ENCODE measurements at places on chromosomes 16 and 17.

GRCh38 chr17:64617125-64617780, 44.9 kb downstream of the SMURF2 start:
- DNase-seq = no peak

- peak; percentile 80 for DNase-seq
Measured at GRCh38 chr17:73156166-73156840, 8.5 kb upstream of the SSTR2 start.

- peak; percentile 31 for DNase-seq
Measured at GRCh38 chr17:40069751-40070708, 7.3 kb downstream of the THRA start.

GRCh38 chr17:50651661-50652060, 17.0 kb downstream of the ABCC3 start:
- no peak for DNase-seq

GRCh38 chr17:27318228-27318627, 24.3 kb downstream of the WSB1 start:
- no peak for DNase-seq

GRCh38 chr17:83056583-83057396, 22.6 kb upstream of the METRNL start:
- DNase-seq = peak; percentile 27

GRCh38 chr17:2719861-2720260, 8.3 kb upstream of the CLUH start:
- no peak for DNase-seq

DNA sequence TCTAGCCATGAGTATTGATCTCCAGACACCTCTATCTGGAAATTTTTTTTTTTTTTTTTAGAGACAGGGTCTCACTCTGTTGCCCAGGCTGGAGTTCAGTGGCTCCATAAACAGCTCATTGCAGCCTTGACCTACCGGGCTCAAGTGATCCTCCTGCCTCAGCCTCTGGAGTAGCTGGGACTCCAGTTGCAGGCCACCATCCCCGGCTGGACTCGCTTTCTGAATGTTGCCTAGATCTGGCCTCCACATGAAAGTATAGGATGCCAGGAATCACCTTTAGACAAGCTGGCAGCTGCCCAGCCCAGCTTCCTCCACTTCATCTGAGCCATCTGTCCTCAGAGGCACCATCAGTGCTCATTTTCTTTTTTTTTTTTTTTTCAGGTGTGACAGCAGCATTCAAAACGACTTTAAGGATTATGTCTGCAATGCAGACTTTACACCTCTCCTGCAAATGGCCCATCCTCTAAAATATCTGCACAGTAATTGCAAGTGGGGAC, 6.4 kb upstream of the PRR14 start:
- no peak for DNase-seq

GRCh38 chr16:47461598-47462266, 601 bp downstream of the PHKB start:
- DNase-seq = peak; percentile 16

DNA sequence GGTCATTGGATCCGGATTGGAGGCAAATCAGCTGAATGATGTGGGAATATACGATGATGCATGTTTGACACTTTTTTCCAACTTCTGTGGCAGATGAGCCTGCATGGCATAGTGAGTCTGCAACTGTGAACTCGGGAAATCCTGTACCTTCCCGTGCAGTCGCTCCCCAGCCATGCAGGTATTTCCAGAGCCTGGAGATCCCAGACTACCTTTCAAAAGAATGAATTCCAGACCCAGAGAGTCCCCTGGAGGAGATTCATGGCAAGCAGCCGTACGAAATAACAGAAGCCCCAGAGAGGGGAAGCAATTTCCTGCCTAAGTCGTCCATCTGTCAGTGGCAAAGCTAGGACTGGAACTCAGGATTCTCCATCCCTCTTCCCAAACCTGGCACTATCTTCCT, 75.7 kb upstream of the FAM20A start:
- DNase-seq = no peak

DNA sequence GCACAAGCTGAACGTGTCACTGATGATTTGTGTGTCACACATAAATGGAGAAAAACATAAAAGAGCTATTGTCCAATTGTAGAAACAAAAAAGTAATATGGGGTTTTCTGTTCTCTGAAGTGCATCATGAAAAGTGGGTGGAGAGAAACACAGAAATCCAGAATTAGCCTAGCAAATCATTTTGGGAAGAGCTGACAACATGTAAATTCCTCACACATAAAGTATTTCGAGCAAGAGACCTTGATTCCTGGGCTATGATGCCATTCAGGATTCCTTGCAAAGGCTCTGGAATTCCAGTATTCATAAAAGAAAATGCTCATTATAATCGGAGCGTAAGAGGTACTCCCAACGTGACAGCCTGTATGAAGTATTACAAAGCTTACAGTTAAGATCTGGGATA, 1.1 kb downstream of the DCUN1D3 start:
- DNase-seq = no peak

- DNase-seq = no peak
Measured at GRCh38 chr16:11147754-11148444, 108.1 kb downstream of the SOCS1 start.

GRCh38 chr16:27430923-27431484, 29.0 kb downstream of the IL21R start:
- no peak for DNase-seq

DNA sequence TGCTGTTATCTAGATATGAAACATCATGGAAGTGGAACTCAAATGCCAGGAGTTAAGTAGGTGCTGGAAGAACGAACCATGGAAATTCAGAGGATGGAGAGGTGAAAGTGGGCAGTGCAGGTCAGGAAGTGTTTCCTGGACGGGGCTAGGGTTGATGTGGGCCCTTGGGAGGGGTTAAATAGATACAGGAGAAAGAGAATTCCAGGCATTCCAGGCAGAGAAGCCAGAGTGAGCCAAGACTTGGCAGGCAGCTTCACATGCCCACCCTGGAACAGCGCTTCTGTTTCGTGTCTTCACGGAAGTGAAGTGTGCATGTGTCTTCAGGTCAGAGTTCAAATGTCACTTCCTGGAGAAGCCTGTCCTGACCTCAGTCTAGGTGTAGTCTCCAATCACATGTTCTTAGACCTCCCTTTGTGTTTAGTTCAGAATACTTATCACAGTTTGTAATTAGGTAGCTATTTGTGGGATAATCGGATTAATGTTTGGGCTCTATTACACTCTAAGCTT, 41.3 kb downstream of the GP2 start:
- DNase-seq = no peak

- DNase-seq = no peak
Measured at GRCh38 chr16:67466581-67466980, 14.4 kb downstream of the ATP6V0D1 start.

GRCh38 chr16:80546249-80546648, 5.5 kb downstream of the DYNLRB2 start:
- no peak for DNase-seq

DNA sequence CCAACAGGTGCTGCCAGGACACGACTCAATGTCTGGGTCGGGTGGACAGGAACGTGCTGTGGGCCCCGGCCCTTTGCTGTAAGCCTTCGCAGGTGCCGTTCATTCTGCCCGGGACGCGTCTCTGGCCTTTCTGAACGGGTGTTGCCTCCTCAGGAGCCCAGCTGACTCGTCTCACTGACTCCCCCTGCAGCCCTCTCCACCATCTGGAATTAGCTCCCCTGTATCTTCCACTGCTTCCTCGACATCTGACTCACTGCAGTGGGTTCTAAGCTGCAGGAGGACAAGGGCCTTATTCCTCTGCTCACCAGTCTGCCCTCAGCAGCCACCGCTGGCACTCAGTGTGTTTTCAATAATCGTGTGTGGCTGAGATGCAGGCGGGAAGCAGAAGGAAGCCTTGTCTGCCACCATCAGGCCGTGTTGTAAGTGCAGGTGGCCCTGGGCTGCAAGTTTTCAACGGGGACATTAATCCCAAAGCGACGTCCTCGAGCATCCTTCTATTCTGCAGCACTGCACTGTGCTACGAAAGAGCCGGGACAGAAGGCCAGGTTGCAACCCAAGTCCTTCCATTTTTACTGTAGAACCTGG, 256.2 kb downstream of the FOXL1 start:
- no peak for DNase-seq

GRCh38 chr16:6125483-6126259, 1028.1 kb upstream of the EEF2KMT start:
- DNase-seq = no peak

DNA sequence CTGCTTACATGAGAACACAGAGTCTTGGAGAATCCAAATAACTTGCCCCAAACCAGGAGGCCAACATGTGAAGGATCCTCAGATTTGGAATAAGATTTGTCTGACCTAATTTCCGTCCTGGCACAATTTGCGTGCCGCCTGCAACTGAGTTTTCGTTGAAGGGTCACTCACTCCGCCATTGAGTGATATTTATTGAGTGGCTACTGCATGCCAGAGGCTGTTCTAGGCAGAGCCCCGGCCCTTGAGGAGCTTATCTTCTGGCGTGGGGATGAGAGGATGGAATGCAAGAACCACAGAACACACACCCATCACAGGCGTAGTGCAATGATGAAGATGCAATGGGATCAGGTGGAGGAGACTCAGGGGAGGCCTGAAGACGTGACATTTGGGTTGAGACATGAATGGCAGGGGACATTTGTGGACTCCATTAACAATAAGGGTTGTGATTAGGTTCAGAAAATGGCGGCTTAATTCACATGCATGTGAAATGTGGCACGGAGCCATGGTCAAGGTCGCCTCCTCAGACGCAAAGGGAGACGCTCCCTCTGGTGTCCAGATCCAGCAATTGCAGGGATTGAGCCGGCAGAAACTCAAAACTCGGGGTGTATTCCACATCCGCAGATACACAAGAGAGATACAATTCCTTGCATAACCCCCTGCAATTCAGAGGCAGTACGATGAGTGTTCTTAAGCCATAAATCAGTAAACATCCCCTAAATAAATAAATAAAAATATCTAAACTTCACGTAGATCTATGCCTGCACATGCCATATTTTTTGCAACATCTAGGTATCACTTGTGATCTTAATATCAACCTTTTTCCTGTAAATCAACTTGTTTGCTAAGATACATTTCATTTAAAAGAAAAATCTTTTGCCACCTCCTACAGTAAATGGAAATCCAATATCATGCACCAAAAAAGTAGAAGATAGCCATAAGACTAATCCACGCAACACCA, 57.9 kb upstream of the CACNG4 start:
- peak; percentile 72 for DNase-seq

GRCh38 chr17:19264268-19264667, 27.1 kb downstream of the EPN2 start:
- no peak for DNase-seq

GRCh38 chr16:24051125-24051524, 205.0 kb upstream of the CACNG3 start:
- DNase-seq = no peak

- no peak for DNase-seq
Measured at GRCh38 chr16:400061-400591, 1.6 kb upstream of the DECR2 start.

DNA sequence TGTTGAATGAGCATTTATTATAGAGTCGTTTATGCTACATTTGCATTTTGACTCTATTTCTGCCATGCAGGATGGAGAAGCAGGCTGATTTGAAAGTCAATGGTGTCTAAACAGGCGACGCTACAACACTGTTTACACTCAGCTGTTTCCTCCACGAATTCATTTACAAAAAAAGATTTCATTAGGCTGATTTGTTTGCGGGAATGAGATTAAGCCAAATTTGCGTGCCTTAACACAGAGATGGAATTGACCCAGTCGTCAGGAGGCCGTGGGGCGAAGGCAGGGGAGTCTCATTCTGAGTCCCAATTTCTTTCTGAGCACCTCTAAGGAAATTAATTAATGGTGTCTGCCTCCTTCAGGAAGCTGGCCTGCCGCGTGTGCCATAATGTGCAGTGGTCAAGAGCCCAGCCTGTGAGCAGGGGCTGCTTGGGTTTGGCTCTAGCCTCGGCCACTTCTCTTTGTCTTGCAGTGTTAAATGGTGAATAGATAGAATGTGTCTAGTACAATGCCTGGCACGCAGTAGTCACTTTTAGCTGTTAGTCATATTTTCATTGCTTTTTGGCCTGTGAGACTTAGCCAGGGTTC, 88.6 kb upstream of the NKD1 start:
- no peak for DNase-seq

GRCh38 chr17:4728124-4728523, 3.1 kb upstream of the MED11 start:
- DNase-seq = no peak

DNA sequence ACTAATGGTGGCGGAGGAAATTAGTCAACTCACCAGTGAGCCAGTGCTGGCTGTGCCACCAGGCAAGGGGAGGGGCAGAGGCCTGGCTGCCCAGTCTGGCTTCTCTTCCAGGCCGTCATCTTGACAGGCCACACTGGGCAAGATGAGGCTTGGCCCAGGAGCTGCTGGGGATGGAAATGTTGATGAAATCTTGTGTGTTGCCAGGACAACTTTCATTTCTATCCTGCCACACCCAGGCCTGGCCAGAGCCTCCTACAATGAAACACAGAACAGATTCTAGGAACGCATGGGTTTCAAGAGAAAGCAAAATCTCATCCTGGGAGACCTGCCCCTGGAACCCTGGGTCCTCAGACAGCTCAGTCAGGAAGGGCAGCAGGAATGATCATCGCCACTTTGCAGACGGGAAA, 9.3 kb downstream of the HEXIM2 start:
- peak; percentile 85 for DNase-seq

GRCh38 chr17:16287563-16288027, 65.7 kb downstream of the CENPV start:
- DNase-seq = peak; percentile 29

GRCh38 chr16:49377196-49377755, 3.7 kb downstream of the C16orf78 start:
- no peak for DNase-seq

GRCh38 chr17:47223007-47223406, 13.9 kb downstream of the MYL4 start:
- DNase-seq = no peak

GRCh38 chr16:11417487-11417886, 72.2 kb downstream of the RMI2 start:
- DNase-seq = no peak

- DNase-seq = peak; percentile 35
Measured at GRCh38 chr16:74073456-74073855, 223.2 kb upstream of the PSMD7 start.

DNA sequence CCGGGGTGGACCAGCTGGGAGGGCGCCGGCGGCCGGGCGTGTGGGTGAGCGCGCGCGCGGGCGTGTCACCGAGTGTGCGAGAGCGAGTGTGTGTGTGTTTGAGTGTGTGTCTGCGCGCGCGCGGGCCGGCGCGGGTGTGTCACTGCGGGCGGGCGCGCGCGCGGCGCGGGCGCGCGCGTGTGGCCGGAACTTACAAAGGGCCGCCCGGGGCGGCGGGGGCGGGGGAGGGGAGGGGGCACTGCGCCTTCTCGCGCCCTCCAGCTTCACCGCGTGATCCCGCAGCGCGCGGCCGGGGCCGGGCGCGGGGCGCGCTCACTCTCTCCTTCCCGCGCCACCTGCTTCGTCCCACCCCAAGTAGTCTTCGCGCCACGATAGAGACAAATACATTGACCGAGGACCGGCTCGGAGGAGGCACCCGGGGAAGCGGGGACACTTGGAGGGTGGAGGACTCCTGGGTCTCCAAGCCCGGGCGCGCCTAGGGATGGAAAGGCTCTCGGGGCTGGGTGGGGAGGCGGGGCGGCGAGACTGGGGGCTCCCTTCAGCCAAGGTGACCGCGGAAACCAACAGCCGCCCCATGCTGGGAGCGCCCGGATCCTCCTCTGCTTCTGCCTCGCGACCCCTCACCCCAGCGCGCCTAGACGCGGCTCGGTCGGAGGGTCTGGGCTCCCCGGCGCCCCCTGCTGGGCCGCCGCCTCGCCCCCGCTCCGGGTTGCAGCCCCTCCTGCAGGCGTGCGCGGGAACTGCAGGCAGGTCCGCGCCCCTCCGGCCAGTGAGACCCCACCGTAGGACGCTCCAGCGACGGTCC, at the start of gene SRCIN1:
SRCIN1 (minus strand) TSS at position 112 of the 805 bp plus-strand sequence. CDS start 247 bp downstream, outside the sequence.
- peak; percentile 72 for DNase-seq

- no peak for DNase-seq
Measured at GRCh38 chr16:22428654-22429053, 54.2 kb upstream of the CDR2 start.

Data from right hindlimb (tissue), 1 donor.